SW 1271 (cell line): ENCODE measurements at places on chromosomes 2 and 18.

GRCh38 chr2:201883606-201884369 is 77.5 kb downstream of the CDK15 start:
- DNase-seq: no peak

- no peak for DNase-seq
These were observed 102.7 kb downstream of the UBE2E3 start for GRCh38 chr2:181083140-181083539.

DNA sequence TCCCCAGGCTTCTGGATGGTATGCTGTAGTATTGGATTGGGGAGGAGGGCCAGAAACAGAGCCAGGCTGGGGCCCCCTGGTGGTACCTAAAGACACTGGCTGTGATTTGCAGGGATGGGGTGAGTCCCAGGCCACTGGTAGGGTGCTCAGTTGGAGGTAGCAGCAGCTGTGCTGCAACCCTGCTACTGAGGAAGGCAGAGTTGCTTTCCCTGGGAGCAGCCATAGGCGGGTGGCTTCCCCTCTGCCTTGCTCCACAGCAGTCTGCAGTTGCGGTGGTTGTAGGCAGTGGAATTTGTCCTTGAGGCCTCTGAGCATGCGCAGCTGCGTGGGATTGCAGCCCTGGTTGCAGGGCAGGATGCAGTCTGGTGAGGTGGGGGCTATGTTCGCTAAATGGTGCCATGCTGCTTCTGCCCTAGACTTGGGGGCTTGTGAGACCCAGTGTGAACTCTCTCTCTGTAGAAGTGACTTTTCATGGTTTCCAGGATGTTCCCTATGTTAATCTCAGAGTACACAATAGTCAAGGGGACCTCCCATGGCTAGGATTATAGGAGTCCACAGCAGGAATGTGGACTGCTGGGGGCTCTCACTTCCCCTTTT is 443.5 kb downstream of the XIRP2 start:
- no peak for DNase-seq

- no peak for DNase-seq
These were observed 56.3 kb downstream of the POMC start for GRCh38 chr2:25112113-25112512.

- no peak for DNase-seq
These were observed 337.1 kb upstream of the MAP2 start for GRCh38 chr2:209086761-209087160.

DNA sequence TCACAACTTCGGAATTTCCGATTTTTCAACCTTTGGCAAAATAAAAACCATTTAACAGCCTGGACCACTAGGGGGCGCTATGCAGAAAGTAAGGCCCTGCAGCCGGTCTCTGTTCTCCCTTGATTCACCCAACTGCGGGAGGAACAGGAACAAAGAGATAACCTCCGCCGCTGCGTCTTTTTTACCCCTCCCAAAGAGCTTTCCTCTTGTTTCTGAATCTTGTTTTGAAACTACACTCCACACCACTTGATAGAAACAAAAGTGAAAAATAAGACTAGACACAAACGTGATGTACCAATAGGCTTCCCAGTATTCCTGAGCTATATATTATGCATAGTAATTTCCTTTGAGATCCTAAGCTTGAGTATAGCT is 231.2 kb downstream of the MYO3B start:
- peak; percentile 53 for DNase-seq
